ENCODE measurements at places on chromosomes 6 and 20.

- DNase-seq, result no peak
Observed at GRCh38 chr6:79602859-79603258, 28.3 kb upstream of the SH3BGRL2 start.

GRCh38 chr6:35047265-35048011 is 93.7 kb downstream of the TCP11 start:
- DNase-seq, result no peak

- no peak for DNase-seq
Observed at GRCh38 chr6:16840291-16840690, 79.0 kb upstream of the ATXN1 start.

DNA sequence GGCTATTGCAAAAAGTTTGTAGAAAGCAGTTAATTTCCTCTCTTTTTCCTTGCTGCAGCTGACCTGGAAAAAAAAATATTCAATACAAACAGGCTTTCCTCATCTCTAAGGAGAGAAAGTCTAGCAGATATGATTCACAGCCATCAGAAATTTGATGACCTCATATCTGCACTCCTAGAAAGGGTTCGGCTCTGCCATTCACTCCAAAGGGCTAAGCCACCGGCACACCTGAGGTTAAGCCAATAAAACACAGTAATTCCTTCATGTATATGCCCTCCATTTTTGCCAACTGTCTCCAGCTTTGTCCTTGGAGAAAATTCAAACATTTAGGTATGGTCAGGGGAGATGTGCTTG is 18.7 kb upstream of the LY86 start:
- DNase-seq, result no peak

GRCh38 chr6:24974182-24975171 is 38.7 kb upstream of the RIPOR2 start:
- DNase-seq, result no peak

- DNase-seq, result no peak
Observed at GRCh38 chr20:35821807-35822242, 50.0 kb downstream of the PHF20 start.

DNA sequence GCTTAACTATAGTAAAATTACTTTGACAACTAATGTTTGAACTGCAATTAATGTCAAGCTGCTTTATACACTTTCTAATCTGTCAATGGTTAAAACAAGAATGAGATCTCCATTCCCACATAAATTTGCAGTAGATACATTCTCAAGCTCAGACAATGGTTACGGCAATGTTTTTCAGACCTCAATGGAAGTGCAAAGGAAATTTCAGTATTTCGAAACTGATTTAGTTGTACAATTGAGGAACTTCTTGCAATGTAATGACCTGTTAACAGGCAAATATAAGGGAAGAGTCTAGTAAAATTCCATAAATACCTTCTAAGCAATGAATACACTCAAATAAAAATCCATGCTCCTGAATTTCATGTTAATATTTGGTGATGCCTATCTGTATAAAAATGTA is 94.7 kb downstream of the ADTRP start:
- DNase-seq, result no peak

DNA sequence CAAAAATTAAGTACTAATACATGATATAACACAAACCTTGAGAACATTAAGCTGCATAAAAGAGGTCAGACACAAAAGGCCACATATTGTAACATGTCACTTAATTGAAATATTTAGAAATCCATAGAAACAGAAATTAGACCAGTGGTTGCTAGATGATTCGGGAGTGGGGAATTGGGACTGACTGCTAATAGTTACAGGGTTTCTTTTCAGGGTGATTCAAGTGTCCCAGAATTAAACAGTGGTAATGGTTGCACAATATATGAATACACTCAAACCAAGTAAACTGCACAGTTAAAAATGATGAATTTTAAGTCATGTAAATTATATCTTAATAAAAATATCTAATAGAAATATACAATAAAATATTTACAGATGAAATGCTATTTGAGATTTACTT is 174.5 kb downstream of the WDR27 start:
- no peak for DNase-seq

- DNase-seq, result no peak
Observed at GRCh38 chr20:37935435-37935834, 32.5 kb downstream of the VSTM2L start.

DNA sequence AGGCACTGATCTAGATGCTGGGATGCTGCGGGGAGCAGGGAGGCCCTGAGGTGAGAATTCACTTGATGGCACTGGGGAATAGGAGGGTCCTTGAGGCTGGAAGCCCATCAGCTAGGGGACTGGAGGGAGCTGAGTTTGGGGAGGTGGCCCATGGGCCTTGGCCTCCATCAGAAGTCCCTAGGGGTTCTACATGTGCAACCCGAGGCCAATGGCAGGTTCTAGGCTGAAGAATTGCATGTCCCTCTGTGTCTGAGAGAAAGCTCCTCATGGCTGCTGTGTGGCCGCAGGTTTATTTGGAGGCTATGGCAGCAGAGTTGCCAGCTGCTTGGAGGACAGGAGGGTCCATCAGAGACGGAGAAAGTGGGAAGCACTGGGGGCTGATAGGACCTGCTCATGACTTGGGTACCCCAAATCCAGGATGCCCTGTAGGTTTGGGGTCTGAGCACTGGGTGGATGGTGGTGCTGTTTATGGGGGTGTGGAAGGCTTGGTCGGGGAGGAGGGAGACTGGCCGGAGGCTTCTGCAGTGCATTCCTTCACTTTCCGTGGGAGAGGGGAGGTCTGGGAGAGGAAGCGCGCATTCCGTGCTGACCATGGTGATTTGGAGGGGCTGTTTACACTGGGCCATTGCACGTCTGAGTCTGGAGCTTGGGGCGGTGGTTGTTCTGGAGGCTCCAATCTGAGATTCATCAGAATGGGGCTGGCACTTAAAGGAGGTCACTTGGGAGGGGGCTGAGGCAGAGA is 24.8 kb upstream of the PHACTR3 start:
- no peak for DNase-seq

- DNase-seq, result no peak
Observed at GRCh38 chr6:166369782-166370181, 13.0 kb downstream of the MPC1 start.

- DNase-seq, result no peak
Observed at GRCh38 chr6:17193106-17193775, 87.9 kb upstream of the RBM24 start.

DNA sequence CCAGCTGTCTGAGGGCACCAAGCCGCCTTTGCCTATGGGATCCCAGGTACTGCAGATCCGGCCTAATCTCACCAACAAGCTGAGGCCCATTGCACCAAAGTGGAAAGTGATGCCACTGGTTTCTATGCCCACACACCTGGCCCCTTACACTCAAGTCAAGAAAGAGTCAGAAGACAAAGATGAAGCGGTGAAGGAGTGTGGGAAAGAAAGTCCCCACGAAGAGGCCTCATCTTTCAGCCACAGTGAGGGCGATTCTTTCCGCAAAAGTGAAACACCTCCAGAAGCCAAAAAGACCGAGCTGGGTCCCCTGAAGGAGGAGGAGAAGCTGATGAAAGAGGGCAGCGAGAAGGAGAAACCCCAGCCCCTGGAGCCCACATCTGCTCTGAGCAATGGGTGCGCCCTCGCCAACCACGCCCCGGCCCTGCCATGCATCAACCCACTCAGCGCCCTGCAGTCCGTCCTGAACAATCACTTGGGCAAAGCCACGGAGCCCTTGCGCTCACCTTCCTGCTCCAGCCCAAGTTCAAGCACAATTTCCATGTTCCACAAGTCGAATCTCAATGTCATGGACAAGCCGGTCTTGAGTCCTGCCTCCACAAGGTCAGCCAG is 283.0 kb downstream of the TSHZ2 start:
- no peak for DNase-seq

DNA sequence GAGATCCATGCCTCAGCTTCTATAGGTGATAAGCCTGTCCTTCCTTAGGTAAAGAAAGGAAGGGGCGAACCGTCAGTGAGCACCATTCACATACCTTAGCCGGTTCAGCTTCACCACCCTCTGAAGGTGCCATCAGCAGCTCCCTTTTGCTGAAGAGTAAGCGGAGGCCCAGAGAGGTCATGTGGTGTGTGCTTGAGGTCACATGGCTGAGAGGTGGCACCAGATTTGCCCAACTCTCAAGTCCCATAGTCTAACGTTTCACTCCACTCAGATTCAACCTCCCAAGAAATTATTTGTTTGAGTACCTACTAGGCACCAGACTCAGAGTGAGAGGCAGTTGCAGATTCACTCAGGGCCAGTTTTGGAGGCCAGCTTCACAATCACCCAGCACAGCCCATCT is 18.5 kb upstream of the RSPO4 start:
- no peak for DNase-seq

DNA sequence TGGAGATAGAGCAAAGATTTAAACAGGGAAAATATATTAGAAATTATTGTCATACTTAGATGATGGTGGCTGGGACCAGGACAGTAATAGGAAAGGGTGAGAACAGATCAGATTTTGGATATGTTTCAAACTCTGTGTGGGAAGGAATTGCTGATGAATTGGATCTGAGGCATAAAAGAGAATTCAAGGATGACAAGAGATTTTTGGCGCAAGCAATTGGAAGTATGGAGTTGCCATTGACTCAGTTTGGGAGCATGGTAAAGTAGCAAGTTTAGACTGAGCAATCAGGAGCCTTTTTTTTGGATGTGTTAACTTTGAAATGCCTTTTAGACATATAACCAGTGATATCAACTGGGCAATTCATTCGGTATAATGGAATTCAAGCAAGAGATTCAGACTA is 14.4 kb downstream of the TAB2 start:
- DNase-seq, result no peak

GRCh38 chr20:32751702-32752457 is 8.6 kb upstream of the COMMD7 start:
- DNase-seq, result no peak

- DNase-seq, result no peak
Observed at GRCh38 chr6:134079406-134079921, 27.0 kb upstream of the SLC2A12 start.

- DNase-seq, result no peak
Observed at GRCh38 chr6:17167327-17167979, 65.6 kb downstream of the STMND1 start.

Measured in stimulated activated CD4-positive, alpha-beta T cell treated with anti-CD3 and anti-CD28 coated beads, Interleukin-2, amount 100 ng/mL, for 4 hours (primary cell).